ENCODE measurements at places on chromosomes 6 and 20.

GRCh38 chr6:38264605-38265004 is 375.1 kb downstream of the BTBD9 start:
- H3K4me1 ChIP-seq = no peaks in the 10 kb centered on the region
- no peak overlapping the region for H3K27ac ChIP-seq
- no peak overlapping the region for H3K4me3 ChIP-seq
- no peaks in the 10 kb centered on the region for H3K27me3 ChIP-seq
- H3K36me3 ChIP-seq = no peaks in the 10 kb centered on the region

- H3K36me3 ChIP-seq = no peaks in the 10 kb centered on the region
- no peak overlapping the region for H3K4me3 ChIP-seq
- DNase-seq = no peak
- H3K4me1 ChIP-seq = peaks cover 20% of the 10 kb centered on the region
These were observed 331.9 kb upstream of the JARID2 start for GRCh38 chr6:14913931-14914330.

DNA sequence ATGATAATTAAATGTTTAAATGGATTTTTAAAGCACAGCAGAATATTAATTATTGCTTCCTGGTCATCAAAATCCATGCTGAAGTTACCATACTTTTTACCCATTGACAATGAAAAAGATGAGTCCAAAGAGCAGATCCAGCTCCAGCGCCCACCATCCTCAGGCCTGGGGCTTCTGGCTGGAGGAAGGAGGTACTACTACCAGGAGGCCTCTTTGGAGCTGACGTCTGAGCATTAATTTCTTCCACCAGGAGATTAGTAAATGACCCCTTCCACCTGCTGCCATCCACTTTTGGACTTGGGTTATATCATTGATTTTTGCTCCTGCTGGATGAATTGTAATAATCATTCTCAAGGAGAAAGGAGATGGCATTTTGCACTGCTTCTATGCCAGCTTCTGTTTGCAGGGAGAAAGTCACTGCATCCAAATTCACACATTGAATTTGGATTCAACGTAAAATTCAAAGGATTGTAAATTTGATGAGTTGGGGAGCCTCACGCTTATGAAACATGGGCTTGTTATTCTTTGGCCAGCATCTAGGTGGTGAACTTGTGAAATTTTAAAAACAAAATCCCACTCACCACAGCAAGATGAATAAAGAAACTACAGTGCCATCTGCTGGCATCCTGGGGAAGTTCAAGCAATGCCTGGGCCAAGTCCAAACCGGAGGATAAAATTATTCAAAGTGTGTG is 121.8 kb downstream of the SASH1 start:
- H3K27ac ChIP-seq = no peak overlapping the region
- no peak overlapping the region for H3K4me3 ChIP-seq
- no peaks in the 10 kb centered on the region for H3K36me3 ChIP-seq
- peaks cover 13% of the 10 kb centered on the region for H3K27me3 ChIP-seq
- H3K4me1 ChIP-seq = no peaks in the 10 kb centered on the region

GRCh38 chr20:32209850-32210605 is 2.3 kb downstream of the POFUT1 start:
- H3K36me3 ChIP-seq = peaks cover 54% of the 10 kb centered on the region
- H3K27ac ChIP-seq = no peak overlapping the region
- no peaks in the 10 kb centered on the region for H3K27me3 ChIP-seq
- no peak for DNase-seq

DNA sequence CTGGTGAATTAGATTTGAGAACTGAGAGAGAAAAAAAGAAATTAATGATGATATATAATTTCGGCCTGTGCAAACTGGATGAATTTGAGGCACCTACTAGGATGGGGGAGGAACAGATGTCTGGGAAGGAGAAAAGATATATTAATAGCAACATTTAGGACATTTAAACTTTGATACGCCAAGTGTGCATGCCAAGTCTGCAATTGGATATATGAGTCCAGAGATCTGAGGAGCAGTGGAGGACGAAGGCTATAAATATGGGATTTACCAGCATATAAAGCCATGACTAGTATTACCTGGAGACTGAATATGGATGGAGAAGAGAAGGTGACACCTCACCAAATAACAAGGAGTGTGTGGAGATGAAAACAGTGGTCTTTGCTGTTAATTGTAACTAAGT is 272.6 kb upstream of the HSF2 start:
- no peaks in the 10 kb centered on the region for H3K27me3 ChIP-seq
- H3K36me3 ChIP-seq = no peaks in the 10 kb centered on the region
- H3K27ac ChIP-seq = no peak overlapping the region
- H3K4me1 ChIP-seq = peaks cover 4% of the 10 kb centered on the region
- DNase-seq = no peak

DNA sequence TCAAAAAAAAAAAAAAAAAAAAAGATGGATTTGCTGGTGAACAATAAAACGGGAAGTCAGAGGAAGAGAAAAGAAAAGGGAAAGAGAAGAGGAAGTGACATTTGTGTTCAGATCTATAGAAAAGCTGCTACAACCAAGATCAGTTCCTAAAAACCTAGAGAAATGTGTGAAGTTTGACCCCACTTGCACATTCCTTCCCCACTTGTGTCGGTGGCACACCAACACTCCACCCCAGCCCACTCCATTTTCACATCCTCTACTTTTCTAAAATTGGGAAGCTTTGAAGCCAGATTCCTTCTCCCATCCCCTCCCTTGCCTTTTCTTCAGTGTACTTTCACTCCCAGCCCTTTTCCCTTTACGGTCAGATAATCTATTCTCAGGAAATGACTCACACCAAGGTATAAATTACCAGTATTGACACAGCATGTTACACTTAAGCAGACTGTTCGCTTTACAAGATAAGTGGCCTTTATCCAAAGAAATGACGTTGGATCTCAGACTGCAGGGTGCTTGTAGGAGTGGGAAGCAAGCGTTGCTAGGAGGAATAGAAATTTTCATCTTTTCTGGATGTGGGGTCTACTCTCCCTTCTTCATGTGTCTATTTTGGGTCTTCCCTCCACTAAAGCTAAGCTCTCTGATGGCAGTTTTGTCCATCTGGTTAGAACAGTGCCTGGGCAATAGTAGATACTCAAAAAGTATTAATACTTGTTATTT is 92.5 kb upstream of the ADGRF1 start:
- DNase-seq = no peak
- H3K4me3 ChIP-seq = no peak overlapping the region
- H3K36me3 ChIP-seq = no peaks in the 10 kb centered on the region
- H3K27me3 ChIP-seq = no peaks in the 10 kb centered on the region

GRCh38 chr6:113632220-113632864 is 224.8 kb upstream of the MARCKS start:
- no peaks in the 10 kb centered on the region for H3K36me3 ChIP-seq
- H3K27me3 ChIP-seq = no peaks in the 10 kb centered on the region
- H3K27ac ChIP-seq = no peak overlapping the region
- no peak for DNase-seq
- H3K4me1 ChIP-seq = no peaks in the 10 kb centered on the region

DNA sequence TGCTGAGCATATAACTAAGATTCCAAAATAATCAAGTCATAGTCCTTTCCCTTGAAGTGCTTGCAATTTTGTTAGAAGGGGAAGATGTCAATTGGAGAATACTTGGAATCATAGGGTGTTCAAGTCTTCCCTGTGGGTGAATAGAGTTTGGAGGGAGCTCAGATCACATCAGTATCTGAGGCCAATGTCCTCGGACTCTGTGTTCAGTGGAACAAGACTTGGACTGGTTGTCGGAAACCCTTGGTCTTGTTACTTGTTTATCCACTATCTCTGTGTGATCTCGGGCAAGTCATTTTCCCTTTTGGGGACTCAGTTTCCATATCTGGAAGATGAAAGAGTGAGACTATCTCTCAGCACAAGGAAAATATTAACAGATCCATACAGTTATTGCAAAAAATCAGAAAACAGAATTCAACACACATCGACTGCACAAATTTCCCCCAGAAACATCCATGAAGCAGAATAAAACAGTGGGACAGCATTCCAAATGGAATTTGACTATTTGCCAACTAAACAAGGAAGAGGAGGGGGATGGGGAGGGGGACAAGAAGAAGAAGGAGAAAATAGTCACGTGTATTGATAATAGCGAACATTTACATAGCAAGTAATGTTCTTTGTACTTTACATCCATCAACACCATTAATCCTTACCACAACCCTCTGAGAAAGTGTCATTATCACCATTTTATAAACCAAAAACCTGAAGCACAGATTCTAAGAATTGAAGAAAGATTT is 3.9 kb upstream of the EDEM2 start:
- no peak overlapping the region for H3K27ac ChIP-seq
- DNase-seq = no peak
- no peaks in the 10 kb centered on the region for H3K36me3 ChIP-seq
- H3K4me1 ChIP-seq = peaks cover 17% of the 10 kb centered on the region
- H3K4me3 ChIP-seq = no peak overlapping the region
- H3K27me3 ChIP-seq = no peaks in the 10 kb centered on the region
